ENCODE measurements at places on chromosomes 3 and 15. TPM values are rescaled to one million over a fixed set of nuclear protein-coding genes. Genes with fewer than 3 reads are reported as not detected.

SAXO2 gene
- total RNA-seq, result 0.66 TPM

FANCI gene
- total RNA-seq, result 5.6 TPM

TRIM42 gene
- not detected for total RNA-seq

ZNF660 gene
- total RNA-seq, result 3.3 TPM

EBLN2 gene
- total RNA-seq, result 3.0 TPM

FGF12 gene
- total RNA-seq, result 0.17 TPM

ISLR gene
- total RNA-seq, result 14.0 TPM

APOD gene
- total RNA-seq, result 2.1 TPM

AHSG gene
- total RNA-seq, result not detected

DUOXA2 gene
- not detected for total RNA-seq

LYSMD4 gene
- total RNA-seq, result 7.4 TPM

CGNL1 gene
- 6.1 TPM for total RNA-seq

ADGRG7 gene
- not detected for total RNA-seq

CHL1 gene
- total RNA-seq, result 2.1 TPM

SLC22A13 gene
- total RNA-seq, result 0.33 TPM

CLDN16 gene
- under 0.01 TPM for total RNA-seq
